A549 treated with CpdA at 1 μM for 4 hours (cell line): ENCODE measurements at places on chromosomes 13 and 19. TPM values are rescaled to one million over a fixed set of nuclear protein-coding genes. Genes with fewer than 3 reads are reported as not detected.

Gene RFX1
- total RNA-seq: 3.5 to 7.8 TPM (median 6.1 TPM) in 5 replicates

Gene TMEM238
- total RNA-seq: 1.9 to 9.5 TPM (median 8.1 TPM) in 5 replicates

Gene FREM2
- total RNA-seq: not detected in 5 replicates

Gene ADGRE1
- 4.1 to 6.5 TPM (median 5.8 TPM) in 5 replicates for total RNA-seq

Gene WTIP
- 23.9 to 32.0 TPM (median 29.3 TPM) in 5 replicates for total RNA-seq

Gene ZNF681
- total RNA-seq: not detected in 5 replicates

Gene OR4F17
- not detected in 5 replicates for total RNA-seq

Gene GJB2
- 0.66 to 1.1 TPM (median 0.98 TPM) in 5 replicates for total RNA-seq
